Bronchial epithelial cell (primary cell): ENCODE measurements at places on chromosomes 1 and 21. TPM values are rescaled to one million over a fixed set of nuclear protein-coding genes. Genes with fewer than 3 reads are reported as not detected.

Gene BLACAT1
- total RNA-seq, result 0.77 and 0.79 TPM in 2 replicates

Gene MYBPHL
- total RNA-seq, result 0.26 TPM in 1 of 2 replicates, not detected in the other

Gene SGIP1
- total RNA-seq, result 0.79 TPM in 1 of 2 replicates, not detected in the other

Gene PLD5
- total RNA-seq, result under 0.01 TPM in 1 of 2 replicates, not detected in the other

Gene LRRC38
- total RNA-seq, result not detected in 2 replicates

Gene UHMK1
- 48.7 and 55.8 TPM in 2 replicates for total RNA-seq

Gene UBE2U
- total RNA-seq, result not detected in 2 replicates

Gene RASSF5
- 3.4 and 4.6 TPM in 2 replicates for total RNA-seq
